ENCODE measurements at places on chromosomes 12 and 14.

- DNase-seq, result peak; percentile 40
These were observed 249.5 kb downstream of the APAF1 start for GRCh38 chr12:98894412-98895085.

DNA sequence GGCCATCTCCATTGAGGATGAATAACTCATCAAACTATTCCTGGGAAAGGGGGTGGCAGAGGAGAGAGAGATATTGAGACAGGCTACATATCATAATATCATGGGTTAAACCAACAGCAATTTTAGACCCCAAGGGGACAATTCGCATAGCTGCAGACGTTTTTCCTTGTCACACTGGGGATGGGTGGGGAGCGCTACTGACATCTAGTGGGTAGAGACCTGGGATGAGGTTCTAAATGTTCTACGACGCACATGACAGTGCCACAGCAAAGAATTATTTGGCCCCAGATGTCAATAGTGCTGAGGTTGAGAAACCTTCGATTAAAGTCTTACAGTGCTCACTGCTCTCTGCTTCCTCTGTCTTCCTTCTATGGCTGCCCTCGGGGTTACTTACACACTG lies 425.6 kb downstream of the NRXN3 start:
- no peak for DNase-seq

GRCh38 chr12:53468282-53468681 lies 16.4 kb downstream of the PCBP2 start:
- DNase-seq, result no peak

GRCh38 chr12:121181181-121181580 lies 28.7 kb upstream of the P2RX4 start:
- DNase-seq, result no peak

DNA sequence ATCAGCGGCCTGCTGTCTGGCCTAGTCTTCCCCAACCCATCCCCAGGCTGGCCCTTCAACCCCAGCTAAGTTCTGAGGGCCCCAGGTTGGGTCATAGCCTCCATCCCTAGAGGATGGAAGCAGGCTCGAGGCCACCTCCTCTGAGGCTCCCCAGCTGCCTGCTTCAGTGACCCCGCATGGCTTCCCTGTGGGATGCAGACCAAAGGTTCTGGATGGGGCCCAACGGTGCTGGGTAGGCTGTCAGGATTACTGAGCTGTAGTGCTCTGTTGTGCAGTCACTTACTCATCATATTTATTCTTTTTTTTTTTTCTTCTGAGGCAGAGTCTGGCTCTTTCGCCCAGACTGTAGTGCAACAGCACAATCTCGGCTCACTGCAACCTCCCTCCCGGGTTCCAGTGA lies 92.0 kb downstream of the IRF2BPL start:
- no peak for DNase-seq

GRCh38 chr14:91170504-91171121 lies 56.7 kb downstream of the DGLUCY start:
- peak; percentile 47 for DNase-seq

DNA sequence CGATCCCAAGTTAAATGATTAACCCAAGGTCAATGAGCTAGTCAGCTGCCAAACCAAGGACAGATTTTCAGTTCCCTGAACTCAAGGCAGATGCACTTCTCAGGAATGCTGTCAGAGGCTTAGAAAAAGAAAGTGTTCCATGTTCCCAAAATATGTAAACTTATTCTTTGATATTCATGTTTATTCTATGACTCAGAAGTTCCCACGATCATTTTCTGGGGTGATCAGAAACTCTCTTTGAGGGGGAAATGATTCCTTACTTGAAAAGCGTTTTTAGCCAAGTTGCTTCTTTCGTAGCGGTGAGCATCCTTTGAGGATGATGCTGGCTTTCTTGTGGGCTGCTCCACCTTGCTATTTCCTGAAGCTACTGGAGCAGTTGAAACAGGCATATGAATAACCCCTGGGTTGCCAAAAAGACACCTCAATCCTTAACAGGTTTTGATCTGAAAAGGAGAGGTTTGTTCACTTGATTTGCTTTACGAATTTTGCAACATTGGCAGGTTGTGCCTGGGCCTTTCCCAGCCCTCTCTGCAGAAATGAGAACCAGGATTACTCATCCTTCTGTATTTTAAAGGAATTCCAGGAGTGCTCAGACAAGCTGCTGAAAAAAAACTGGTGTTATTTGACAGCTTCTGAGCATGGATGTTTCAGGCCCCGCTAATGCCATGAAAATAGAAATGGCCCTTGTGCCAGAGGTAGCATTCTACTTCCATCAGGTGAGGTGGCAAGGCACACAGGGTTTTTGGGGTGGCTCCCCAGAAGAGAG lies 121.4 kb upstream of the HIF1A start:
- no peak for DNase-seq

DNA sequence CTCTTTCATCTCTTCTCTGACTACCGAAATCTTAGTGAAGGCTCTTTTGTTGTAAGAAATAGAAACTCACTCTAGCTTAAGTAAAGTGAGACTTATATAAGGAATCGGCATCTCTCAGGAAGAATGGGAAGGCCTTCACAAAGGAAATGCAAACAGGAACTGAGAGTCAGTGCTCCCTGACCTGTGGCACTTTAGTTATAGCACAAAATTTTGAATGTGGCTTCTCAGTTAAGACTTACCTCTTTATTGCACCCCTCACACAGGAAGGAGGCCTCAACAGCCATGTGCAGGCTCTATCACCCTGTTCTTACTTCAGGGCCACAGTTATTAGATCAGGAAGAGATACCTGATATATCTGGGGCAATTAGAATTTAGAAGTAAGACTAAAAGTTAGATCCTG lies 224.7 kb upstream of the EGLN3 start:
- DNase-seq, result no peak

DNA sequence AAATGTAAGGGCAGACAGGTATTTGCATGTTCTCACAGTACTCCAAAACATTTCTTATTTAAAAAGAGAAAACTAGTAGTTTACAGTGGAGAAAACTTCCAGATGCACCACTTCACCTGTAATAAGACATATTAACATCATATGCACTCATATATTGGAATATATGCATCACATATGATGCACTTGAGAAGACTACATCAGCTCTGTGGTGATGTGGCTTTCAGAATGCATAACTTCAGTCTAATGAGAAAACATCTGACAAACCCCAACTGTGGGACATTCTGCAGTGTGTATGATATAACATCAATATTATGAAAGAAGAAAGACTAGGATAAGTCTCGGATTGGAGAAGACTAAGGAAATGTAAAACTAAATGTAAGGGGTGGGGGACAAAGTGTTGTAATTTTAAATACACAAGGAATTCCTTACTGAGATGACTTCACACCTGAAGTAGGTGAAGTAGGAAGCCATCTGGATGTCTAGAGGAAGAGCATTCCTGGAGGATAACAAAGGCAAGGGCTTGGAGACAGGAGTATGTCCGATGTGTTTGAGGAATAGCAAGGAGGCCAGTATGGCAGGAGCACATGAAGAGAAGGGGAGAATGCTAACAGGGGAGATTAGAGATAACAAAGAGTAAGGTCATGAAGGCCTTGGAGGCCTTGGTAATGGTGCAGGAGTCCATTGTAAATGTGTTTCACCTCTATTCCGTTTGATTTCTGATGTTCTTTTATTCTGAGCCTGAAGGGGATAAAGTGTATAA lies 49.0 kb downstream of the CNOT2 start:
- DNase-seq, result no peak

All from right hindlimb (tissue), 1 donor.